ENCODE measurements at places on chromosomes 1 and 21.
A peak's percentile ranks its signal among the peaks of the same experiment; 100 is the strongest.

- no peaks in the 10 kb centered on the region for H3K27me3 ChIP-seq
- H3K27ac ChIP-seq: no peak overlapping the region
- no peak overlapping the region for H3K4me3 ChIP-seq
These were observed 4.3 kb upstream of the GNAI3 start for GRCh38 chr1:109543988-109544735.

DNA sequence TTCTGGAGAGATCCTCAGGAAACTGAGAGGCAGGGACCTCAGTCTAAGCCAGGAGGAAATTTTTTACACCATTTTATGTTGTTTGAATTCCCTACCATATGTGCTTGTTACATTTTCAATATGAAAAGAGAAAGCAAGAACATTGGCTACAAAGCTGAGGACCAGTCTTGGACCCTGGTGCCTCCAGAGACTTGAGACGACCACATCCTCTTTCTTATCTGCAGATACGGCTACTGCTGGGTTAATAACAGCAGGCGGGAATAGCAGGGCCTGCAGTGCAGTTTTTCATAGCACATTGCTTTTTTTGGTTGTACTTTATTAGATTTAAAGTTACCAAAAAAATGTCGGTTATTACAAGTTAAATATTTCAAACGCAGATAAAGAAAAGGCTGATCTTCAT, 3.9 kb downstream of the KDM4A start:
- H3K36me3 ChIP-seq: peaks cover 6% of the 10 kb centered on the region
- no peak for DNase-seq
- H3K4me3 ChIP-seq: no peak overlapping the region

DNA sequence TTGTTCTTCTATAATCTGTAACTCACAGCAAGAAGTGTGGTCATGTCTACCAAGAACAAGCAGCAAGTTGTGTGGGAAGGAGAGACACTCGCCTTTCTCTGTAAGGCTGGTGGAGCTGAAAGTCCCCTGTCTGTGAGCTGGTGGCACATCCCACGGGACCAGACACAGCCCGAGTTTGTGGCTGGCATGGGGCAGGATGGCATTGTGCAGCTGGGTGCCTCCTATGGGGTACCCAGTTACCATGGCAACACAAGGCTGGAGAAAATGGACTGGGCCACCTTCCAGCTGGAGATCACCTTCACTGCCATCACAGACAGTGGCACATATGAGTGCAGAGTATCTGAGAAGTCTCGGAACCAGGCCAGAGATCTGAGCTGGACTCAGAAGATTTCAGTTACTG, 15.5 kb downstream of the CD101 start:
- H3K27ac ChIP-seq: no peak overlapping the region
- no peak overlapping the region for H3K4me3 ChIP-seq
- no peaks in the 10 kb centered on the region for H3K27me3 ChIP-seq
- DNase-seq: no peak

- no peak overlapping the region for H3K4me3 ChIP-seq
- no peak for DNase-seq
- H3K27me3 ChIP-seq: no peaks in the 10 kb centered on the region
- H3K4me1 ChIP-seq: no peaks in the 10 kb centered on the region
- H3K36me3 ChIP-seq: no peaks in the 10 kb centered on the region
These were observed 69.2 kb downstream of the TNR start for GRCh38 chr1:175674186-175674585.

- H3K27ac ChIP-seq: no peak overlapping the region
- no peaks in the 10 kb centered on the region for H3K4me1 ChIP-seq
- DNase-seq: no peak
- H3K27me3 ChIP-seq: no peaks in the 10 kb centered on the region
These were observed 15.9 kb downstream of the MCM3AP start for GRCh38 chr21:46269466-46269865.

DNA sequence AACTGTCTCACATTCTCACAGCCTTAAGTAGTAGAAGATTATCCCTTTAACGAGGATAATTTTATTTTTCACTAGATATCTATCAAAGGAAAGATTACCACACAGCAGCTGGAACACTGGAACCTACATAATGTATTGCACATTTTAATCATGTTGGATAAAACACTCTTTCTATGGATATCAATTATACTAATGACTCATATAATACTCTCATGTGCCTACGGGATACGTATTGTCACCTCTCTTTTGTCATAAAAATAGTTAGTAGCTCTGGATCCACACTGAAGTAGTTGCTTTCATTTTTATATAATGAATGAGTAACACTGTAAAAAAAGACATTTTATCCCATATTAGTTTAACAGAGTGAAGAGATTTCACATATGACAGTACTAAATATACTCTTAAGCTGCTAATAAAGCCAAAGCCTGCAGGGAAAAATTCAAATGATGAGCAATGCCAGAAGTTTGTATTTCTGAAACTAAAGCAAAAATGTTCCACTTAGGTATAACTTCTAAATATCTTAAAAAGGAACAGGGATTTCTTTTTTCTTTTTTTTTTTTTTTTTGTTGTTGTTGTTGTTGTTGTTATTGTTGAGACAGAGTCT, 408.7 kb upstream of the PKN2 start:
- H3K4me1 ChIP-seq: no peaks in the 10 kb centered on the region
- no peak overlapping the region for H3K4me3 ChIP-seq
- DNase-seq: no peak
- H3K27ac ChIP-seq: no peak overlapping the region
- H3K27me3 ChIP-seq: no peaks in the 10 kb centered on the region

DNA sequence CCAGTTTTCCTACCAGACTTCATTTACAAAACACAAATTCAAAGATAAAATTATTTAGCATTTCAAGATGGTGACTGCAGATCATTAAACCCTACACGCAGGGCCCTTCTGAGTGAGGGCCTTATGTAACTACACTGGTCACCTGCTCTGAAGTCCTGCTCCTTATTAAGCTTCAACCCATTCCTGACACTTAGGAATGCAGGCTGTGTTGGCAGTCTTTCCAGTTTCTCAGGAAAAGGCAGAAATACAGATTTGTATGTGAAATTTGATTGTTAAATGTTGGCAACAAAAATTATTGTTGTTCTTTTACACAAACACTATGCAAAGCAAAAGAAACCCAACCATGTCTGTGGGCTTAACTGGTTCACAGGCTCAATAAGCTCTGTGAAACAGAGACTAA, 25.8 kb upstream of the BCAS2 start:
- no peak overlapping the region for H3K27ac ChIP-seq
- no peak overlapping the region for H3K4me3 ChIP-seq
- H3K4me1 ChIP-seq: no peaks in the 10 kb centered on the region
- H3K36me3 ChIP-seq: no peaks in the 10 kb centered on the region

DNA sequence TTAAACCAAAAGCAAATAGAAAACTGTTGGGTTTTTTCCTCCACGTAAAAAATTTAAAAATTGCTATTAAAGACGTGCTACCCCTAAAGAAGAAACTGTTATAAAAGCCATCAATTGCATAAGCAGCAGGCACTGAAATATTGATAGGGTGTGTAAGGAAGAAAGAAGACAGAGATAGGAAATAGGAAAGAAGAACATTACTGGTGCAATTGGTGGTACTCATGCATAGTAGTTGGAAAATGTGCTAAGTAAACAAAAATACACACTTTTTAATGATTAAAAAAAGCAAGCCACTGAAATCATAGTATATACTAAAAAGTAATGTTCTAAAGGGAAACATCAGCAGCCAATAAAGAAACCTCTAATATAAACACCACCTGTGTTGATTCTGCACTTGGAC, 52.8 kb upstream of the ANGPTL3 start:
- peaks cover 3% of the 10 kb centered on the region for H3K36me3 ChIP-seq
- H3K4me3 ChIP-seq: no peak overlapping the region
- H3K27me3 ChIP-seq: no peaks in the 10 kb centered on the region
- H3K27ac ChIP-seq: no peak overlapping the region
- H3K4me1 ChIP-seq: no peaks in the 10 kb centered on the region

- H3K4me1 ChIP-seq: no peaks in the 10 kb centered on the region
- no peak overlapping the region for H3K4me3 ChIP-seq
- H3K27ac ChIP-seq: no peak overlapping the region
- H3K27me3 ChIP-seq: no peaks in the 10 kb centered on the region
These were observed 5.0 kb upstream of the KCNC4 start for GRCh38 chr1:110205156-110205555.

DNA sequence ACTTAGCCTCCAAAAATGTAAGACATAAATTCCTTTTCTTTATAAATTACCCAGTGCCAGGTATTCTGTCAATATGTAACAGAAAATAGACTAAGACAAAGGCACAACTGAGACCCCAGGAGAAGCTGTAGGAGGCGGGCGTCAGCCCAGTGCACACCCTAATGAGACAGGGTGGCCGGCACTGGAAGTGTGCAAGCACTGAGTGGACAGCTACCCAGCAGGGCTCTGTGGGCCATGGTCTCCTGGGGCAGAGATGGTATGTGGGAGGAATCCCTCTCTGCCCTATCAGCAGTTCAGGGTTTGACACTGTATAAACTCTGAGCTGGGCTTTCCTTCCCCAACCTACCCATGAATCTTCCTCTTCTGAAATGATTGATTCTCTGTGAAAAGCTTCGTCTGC, 139.5 kb downstream of the GLIS1 start:
- no peak overlapping the region for H3K4me3 ChIP-seq
- H3K36me3 ChIP-seq: no peaks in the 10 kb centered on the region
- H3K4me1 ChIP-seq: no peaks in the 10 kb centered on the region
- no peak overlapping the region for H3K27ac ChIP-seq

DNA sequence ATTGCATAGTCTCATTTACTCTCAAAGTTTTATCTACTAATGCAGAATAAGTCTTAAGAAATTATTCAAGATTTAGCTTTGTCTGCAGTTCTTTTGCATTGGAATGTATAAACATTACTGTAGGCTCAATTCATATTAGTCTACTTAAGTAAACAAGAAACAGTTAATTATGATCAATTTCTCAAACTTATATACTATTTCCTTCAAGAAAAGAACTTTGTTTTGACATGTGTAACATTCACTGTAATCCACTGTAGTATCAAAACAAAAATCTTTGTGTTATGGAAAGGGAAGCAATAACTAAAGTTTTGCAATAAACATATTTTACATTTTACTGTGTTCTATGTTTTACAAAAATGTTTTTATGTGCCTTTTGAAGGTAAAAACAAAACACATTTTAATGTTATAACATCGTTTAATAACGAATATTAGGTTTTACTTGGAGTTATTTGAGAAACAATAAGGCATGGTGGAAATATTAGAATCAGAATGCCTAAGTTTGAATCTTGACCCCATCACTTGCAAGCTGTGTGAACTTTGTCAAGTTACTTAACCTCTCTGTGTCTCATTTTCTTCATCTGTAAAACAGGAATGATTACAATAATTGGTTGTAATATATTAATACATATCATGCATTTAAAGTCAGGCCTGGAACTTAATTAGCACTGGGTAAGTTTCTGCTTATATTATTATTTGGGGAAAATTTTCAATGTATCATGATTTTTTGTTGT, 77.0 kb upstream of the DPH5 start:
- DNase-seq: no peak
- no peak overlapping the region for H3K4me3 ChIP-seq
- no peaks in the 10 kb centered on the region for H3K4me1 ChIP-seq
- peaks cover 4% of the 10 kb centered on the region for H3K36me3 ChIP-seq
- no peak overlapping the region for H3K27ac ChIP-seq

DNA sequence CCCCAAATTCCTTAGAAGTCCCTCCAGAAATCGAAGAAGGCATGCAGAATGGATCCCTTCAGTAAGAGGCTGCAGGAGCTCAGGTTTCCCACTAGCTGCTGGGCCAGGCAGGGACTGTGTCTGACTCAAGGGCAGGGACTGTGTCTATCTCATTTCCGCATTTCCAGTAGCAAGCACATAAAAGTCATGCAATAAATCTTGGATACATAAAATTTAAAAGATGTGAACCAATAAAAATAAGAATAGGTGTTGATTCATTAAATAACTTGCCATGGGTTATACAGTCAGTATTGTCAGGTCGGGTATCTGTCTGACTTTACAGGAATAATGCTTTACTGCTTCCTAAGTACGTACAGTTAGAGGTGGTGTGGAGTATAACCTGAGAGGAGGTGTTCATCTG, 15.2 kb downstream of the PM20D1 start:
- H3K27ac ChIP-seq: no peak overlapping the region
- no peaks in the 10 kb centered on the region for H3K27me3 ChIP-seq
- H3K36me3 ChIP-seq: no peaks in the 10 kb centered on the region
- H3K4me3 ChIP-seq: no peak overlapping the region
- no peak for DNase-seq

GRCh38 chr1:23638786-23639241, 52.8 kb upstream of the RPL11 start:
- H3K36me3 ChIP-seq: no peaks in the 10 kb centered on the region
- no peak overlapping the region for H3K4me3 ChIP-seq
- H3K27ac ChIP-seq: peak overlapping the region; percentile 60
- H3K4me1 ChIP-seq: no peaks in the 10 kb centered on the region

- H3K27ac ChIP-seq: no peak overlapping the region
- H3K27me3 ChIP-seq: no peaks in the 10 kb centered on the region
- H3K36me3 ChIP-seq: no peaks in the 10 kb centered on the region
- H3K4me1 ChIP-seq: no peaks in the 10 kb centered on the region
These were observed 54.5 kb downstream of the PAPPA2 start for GRCh38 chr1:176517484-176517883.

DNA sequence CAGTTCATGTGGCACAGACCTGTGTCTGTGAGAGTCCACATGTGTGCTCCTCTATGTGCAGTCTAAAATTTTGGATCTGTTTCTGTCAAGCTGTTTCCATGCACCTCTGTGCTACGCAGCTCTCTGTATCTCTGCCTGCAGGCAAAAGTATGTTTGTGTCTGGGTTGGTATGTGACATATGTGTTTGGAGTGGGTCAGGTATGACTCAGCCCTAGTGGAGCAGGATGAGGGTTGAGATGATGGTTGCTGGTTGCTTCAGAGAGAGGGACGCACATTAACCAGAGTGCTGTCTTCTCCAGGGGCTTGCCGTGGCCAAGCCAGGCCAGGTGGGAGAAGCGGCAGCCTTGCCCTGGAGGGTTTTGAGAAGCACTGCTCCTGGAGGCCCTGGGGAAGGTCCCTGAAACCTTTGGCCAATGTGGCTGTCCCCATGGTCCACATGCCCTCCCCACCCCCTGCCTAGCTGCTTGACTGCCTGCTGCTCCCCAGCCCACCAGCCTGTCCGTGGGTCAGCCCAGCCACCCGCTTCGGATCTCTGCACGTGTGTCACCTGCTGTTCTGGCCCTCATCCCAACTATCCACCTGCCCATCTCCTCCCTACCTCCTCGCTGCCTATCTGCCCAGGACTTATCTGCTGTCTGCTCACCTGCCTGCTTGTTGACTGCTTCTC, 4.1 kb upstream of the EVA1B start:
- no peaks in the 10 kb centered on the region for H3K27me3 ChIP-seq
- H3K4me1 ChIP-seq: peaks cover 10% of the 10 kb centered on the region
- no peak for DNase-seq
- no peak overlapping the region for H3K4me3 ChIP-seq
- peak overlapping the region; percentile 81 for H3K27ac ChIP-seq

GRCh38 chr1:227306689-227307088, 11.6 kb downstream of the CDC42BPA start:
- H3K4me3 ChIP-seq: no peak overlapping the region
- no peaks in the 10 kb centered on the region for H3K36me3 ChIP-seq
- no peak for DNase-seq

Data from breast epithelium (tissue), 4 donors.